ENCODE measurements at places on chromosomes 4 and X. TPM values are rescaled to one million over a fixed set of nuclear protein-coding genes. Genes with fewer than 3 reads are reported as not detected.

Gene GRIA3
- total RNA-seq: 15.0 TPM

Gene EFHC2
- 0.50 TPM for total RNA-seq

Gene FHDC1
- total RNA-seq: 0.25 TPM

Gene CT55
- total RNA-seq: not detected

Gene TASL
- not detected for total RNA-seq

Gene CXorf49B
- total RNA-seq: not detected

Gene KCNIP4
- total RNA-seq: not detected

Gene SYN1
- 0.25 TPM for total RNA-seq

Gene STK26
- total RNA-seq: 13.6 TPM

Gene PLK4
- total RNA-seq: 38.1 TPM

Gene CLTRN
- not detected for total RNA-seq

Gene SULT1E1
- 0.33 TPM for total RNA-seq

Gene RBM10
- total RNA-seq: 61.2 TPM

Gene SSX3
- total RNA-seq: not detected

Gene PDZD4
- 0.22 TPM for total RNA-seq

Gene RHOH
- not detected for total RNA-seq

Gene RAB9B
- 3.2 TPM for total RNA-seq

Gene ZC4H2
- total RNA-seq: 4.5 TPM

Gene PDE5A
- total RNA-seq: 106 TPM

Gene BGN
- total RNA-seq: 27.9 TPM

Gene GLRA3
- under 0.01 TPM for total RNA-seq

Gene SLC6A8
- 7.0 TPM for total RNA-seq

Gene VCX
- total RNA-seq: not detected

Gene PRR32
- not detected for total RNA-seq

Gene BBS7
- total RNA-seq: 36.1 TPM

Gene PPBP
- total RNA-seq: not detected

Gene PAGE3
- total RNA-seq: not detected

Gene VSIG4
- not detected for total RNA-seq

Gene FAM149A
- total RNA-seq: 4.5 TPM

Gene TFE3
- total RNA-seq: 42.7 TPM

Gene SORCS2
- total RNA-seq: 1.5 TPM

Gene CT45A1
- not detected for total RNA-seq

Gene VCX3B
- not detected for total RNA-seq

Gene CLGN
- 29.0 TPM for total RNA-seq

Gene ADH1A
- not detected for total RNA-seq

All from uterine smooth muscle cell (primary cell).